Activated effector memory CD4-positive, alpha-beta T cell treated with Interleukin-2 at 50 U/mL for 16 hours (primary cell): ENCODE measurements at places on chromosomes 1 and 21.

DNA sequence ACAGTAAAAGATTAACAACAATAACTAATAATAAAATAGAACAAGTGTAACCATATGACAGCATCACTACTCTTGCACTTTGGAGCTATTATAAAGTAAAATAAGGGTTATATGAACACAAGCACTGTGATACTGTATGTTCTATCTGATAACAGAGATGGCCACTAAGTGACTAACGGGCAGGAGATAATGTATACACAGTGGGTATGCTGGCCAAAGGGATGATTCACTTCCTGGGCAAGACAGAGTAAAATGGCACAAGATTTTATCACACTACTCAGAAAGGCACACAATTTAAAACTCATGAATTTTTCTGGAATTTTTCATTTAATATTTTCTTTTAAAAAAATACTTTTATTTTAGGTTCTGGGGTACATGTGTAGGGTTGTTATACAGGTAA is 12.3 kb downstream of the SLC9C2 start:
- DNase-seq: no peak

DNA sequence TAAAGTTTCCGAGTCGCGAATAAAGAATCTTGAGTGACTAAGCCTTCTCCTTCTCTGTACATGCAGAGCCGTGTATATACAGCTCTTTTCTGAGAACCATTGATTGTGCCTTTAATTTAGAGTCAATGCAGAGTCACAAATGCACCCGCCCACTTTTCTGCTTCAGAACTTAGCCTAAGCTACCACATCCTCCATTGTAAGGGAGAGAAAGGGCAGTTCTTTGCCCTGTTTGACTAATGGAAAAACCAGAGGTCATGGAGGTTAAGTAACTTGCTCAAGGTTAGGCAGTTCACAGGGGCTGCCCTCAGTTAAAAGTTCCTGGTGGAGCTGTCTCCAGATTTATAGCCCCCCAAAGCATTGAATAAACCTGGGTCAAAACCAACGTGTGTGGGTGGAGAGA is 139.6 kb downstream of the TOMM20 start:
- DNase-seq: no peak

DNA sequence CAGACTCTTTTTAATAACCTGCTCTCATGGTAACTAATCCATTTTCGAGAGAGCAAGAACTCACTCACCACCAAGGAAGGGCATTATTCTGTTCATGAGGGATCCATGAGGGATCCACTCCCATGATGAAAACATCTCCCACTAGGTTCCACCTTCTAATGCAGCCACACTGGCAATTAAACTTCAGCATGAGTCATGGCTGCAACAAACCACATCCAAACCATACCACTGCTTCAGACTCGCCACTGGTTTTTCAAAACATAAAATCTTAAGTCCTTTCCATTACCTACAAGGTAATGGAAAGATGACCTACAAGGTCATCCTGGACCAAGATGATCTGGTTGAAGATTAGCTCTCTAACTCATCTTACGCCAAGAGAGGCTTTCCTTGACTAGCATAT is 405.1 kb downstream of the VAV3 start:
- DNase-seq: no peak

- no peak for DNase-seq
These were observed 103.3 kb upstream of the DEPDC1 start for GRCh38 chr1:68600049-68600661.

GRCh38 chr1:167364826-167365225 is 144.1 kb downstream of the POU2F1 start:
- DNase-seq: no peak

DNA sequence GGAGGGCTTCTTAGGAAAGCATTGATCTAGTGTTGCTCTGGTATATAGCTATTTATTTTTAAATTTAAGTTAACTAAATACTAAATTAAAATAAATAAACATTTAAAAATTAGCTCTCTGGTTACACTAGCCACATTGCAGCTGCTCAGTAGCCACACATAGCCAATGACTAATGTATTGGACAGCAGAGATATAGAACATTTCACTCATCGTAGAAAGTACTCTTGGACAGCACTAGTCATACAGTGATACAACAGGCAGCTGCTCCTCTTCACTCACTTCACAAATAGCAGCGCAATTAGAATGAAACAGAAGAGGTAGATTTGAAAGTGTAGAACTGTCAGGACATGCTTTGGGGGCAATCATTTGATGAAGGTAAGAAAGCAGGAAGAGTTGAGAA is 245.4 kb downstream of the PBX1 start:
- no peak for DNase-seq

DNA sequence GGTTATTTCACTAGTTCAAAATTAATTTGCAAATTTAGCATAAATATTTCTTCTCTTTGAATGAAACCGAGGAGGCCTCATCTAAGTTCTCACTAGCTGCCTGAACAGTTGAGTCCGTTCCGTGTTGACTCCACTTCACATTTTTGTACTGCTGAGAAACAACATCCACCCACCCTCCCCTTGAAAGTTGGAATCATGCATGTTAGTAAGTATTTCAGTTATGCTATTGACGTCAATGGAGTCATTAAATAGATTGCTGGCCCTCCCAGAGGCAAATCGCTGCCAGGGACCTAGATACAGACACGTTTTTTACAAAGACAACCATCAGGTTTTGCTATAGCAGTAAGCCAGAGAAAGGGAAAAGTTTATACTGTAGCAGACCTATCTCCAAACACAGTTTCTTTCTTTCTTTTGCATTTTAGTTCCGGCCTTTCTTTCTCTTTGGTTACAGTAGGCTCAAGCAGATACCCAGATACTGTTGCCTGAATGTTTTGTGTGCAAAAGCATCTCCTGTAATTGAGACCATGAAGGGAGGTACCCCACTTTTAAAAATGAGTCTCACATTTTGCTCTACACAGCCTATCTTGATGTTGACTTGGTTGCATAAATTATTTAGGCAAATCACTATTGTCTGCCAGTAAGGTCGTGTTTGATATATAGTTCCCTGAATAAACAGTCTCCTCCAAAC is 262.6 kb upstream of the SGIP1 start:
- DNase-seq: no peak

DNA sequence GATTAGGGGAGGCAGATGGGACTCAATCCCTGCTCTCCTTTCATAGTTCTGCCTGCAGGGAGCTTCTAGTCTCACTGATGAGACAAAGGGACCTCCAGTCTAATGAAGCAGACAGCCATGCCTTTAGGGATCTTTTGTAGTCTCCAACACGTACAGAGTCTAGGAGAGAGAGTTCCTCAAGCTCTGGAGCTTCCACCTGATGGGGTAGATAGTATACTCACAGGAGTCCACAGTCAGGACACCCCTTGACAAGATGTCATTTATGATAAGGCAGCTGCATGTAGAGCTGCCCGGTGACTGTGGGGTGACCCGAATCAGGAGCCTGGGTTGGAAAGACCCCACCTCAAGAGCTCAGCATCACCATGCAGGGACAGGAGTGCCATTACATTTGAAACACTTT is 55.3 kb upstream of the CNTN2 start:
- no peak for DNase-seq

DNA sequence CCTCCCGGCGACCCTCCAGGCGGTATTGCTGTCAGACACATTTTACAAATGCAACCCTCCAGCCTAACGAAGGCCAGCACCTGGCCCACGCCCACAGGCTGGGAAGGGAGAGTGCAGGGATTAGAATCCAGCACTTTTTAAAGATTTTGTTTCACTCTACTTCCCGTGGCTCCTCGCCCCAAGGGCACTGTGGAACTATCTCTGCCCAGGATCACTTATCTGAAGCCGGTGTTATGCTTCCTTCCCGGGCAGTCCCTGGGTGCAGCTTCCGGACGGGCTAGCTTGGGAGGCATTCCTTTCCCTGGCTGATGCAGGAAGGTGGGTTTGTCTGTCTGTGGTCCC is 35.8 kb downstream of the CCN1 start:
- no peak for DNase-seq

GRCh38 chr1:219573960-219574359 is 38.9 kb downstream of the ZC3H11B start:
- no peak for DNase-seq

DNA sequence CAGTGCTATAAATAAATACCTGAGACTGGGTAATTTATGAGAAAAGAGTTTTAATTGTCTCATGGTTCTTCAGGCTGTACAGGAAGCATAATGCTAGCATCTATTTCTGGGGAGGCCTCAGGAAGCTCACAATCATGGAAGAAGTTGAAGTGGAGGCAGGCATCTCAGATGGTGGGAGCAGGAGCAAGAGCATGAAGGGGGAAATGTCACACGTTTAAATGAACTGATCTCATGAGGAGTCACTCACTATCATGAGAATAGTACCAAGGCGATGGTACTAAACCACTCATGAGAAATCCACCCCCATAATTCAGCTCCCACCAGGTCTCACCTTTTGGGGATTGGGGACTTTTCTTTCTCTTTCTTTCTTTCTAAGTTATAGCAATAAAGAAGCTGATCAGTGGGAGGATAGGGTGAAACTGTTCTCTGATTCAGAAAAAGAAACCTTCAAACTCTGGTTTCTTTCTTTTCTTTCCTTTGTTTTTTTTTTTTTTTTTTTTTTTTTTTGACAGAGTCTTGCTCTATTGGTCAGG is 17.1 kb upstream of the SPAG17 start:
- DNase-seq: no peak

GRCh38 chr1:212716161-212716560 is 16.5 kb upstream of the BATF3 start:
- no peak for DNase-seq

DNA sequence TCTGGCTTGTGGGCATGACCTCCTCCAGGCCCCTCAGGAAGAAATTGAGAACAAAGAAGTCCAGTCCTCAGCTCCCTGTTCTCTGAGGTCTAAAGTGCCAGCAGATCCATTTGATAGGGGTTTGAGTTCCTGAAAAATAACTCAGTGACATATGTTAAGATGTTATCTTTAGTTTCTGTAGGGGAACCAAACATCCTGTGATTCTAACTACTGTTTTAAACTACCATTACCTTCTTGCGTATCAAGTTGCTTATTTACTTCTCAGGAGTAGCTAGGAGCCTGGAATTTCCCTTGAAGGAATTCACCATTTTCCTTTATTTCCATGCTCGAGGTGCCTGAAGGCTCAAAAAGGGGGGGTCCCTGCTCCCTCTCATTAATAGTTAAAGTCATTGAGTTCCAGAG is 18.8 kb upstream of the LIN9 start:
- no peak for DNase-seq

DNA sequence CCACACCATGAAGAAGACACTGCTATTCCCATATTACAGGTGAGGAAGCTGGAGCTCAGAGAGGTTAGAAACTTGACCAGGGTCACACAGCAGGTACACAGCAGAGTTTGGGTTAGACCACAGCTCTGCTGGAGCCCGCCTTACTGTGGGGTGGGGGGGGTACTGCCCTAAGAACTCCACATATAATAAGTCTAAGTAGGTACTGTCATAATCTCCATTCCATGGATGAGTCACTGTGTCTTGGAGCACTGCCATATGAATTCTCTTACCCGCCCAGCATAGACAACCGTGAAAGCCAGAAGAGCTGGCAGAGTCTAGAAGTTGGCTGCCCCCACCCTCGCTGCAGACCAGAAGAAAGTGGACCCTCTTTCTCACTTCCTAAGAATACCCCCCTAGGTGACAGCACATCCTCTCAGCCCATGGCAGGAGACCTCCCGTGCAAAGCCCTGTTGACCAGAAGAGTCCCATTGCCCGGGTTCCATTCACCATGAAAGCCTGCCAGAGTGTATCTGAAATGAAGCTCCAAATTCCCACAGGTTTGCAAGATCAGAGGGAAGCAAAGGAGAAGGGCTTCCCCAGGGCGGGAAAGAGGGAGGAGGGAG is 5.2 kb upstream of the PLA2G2D start:
- DNase-seq: no peak

- DNase-seq: no peak
These were observed 88.6 kb downstream of the NEK7 start for GRCh38 chr1:198245379-198245778.

GRCh38 chr1:29518183-29518835 is 282.0 kb downstream of the PTPRU start:
- no peak for DNase-seq

GRCh38 chr1:61419657-61420056 is 305.3 kb downstream of the TM2D1 start:
- no peak for DNase-seq

DNA sequence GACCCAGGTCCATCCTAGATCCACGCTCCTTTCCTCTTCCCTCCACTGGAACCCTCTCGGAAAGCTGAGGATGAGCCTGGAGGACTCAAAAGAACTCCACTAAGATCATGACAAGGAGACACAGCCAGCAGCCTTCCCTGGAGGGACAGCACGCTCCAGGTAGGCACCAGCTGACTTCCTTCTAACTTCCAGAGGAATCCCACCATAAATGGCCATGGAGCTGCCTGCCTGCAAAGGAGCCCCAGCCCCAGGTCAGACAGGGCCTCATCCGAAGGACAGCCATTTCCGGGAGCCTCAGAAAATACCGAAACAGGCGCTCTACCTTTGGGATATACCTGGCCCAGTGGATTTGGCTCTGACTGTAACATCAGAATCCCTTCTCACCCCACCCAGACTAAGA is 4.1 kb downstream of the SH3BP5L start:
- DNase-seq: no peak

- DNase-seq: no peak
These were observed 123.2 kb downstream of the NR5A2 start for GRCh38 chr1:200150721-200151120.

GRCh38 chr1:1114431-1114830 is 1.5 kb downstream of the C1orf159 start:
- DNase-seq: no peak

- DNase-seq: no peak
These were observed 241.7 kb downstream of the SETD4 start for GRCh38 chr21:35818597-35818996.

GRCh38 chr21:43929217-43929971 is 64.4 kb downstream of the AGPAT3 start:
- DNase-seq: no peak

- no peak for DNase-seq
These were observed 85.9 kb downstream of the KIF26B start for GRCh38 chr1:245240648-245241165.

DNA sequence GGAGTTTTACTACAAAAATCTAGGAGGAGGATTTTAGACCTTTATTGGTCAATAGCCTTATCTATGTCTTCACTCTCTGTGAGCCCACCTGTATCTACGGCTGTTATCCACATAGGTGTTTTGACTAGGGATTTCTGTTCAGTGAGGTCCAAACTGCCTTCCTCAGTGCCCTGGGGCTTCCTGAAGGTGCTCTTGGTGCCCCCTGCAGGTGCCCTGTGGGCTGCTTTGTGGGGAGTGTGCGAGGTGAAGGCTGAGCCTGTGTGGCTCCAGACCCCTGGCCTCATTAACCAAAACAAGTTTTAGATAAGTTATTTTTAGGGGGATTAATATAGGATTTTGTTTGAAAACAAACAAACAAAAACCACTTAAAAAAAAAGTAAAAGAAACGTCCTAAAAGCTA is 122.5 kb downstream of the KIF26B start:
- no peak for DNase-seq
